Activated CD4-positive, alpha-beta memory T cell treated with anti-CD3 and anti-CD28 coated beads for 36 hours (primary cell): ENCODE measurements at places on chromosomes 4 and X. TPM values are rescaled to one million over a fixed set of nuclear protein-coding genes. Genes with fewer than 3 reads are reported as not detected.
A peak's percentile ranks its signal among the peaks of the same experiment; 100 is the strongest.

Gene GAB3
- 3.4 TPM for total RNA-seq

Gene CT45A1
- total RNA-seq = not detected

Gene SLC6A14
- not detected for total RNA-seq

DNA sequence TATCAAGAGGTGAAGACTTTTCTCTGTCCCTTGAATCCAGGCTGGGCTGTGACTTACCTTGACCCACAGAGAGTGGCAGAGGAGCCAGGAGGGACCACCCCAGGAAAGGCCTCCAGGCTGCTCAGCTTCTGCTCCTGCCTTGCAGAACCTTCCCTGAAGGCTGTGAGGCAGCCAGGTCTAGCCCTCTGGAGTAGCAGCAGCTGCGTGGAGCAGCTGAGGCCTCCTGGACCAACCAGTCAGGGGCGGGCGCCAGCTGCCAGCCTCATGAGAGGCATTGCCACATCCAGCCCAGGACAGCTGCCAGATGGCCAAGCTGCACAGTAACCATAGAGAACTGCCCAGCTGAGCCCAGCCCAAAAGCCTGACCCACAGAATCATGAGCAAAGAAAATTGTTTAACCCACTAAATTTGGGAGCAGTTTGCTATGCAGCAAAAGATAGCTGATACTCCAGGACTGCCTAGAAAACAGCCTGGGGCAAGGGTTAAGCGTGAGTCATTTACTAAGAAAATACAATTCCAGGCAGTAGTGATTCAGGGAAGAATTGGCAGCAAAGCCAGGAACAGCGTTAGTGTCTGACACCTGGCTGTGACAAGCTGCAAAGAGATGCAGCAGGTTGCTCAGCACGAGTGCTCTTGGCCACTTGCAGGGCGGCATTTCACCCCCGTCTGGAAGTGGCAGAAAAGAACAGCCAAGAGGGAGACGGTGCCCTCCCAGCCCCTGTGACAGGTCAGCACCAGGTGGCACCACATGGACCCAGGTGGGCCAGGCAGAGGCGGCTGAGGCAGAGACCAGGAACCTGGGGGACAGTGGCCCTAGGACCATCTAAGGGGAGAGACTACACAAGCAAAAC, 14.7 kb upstream of the PDE6B start:
- H3K36me3 ChIP-seq = no peaks in the 10 kb centered on the region
- H3K4me3 ChIP-seq = no peak overlapping the region
- no peak overlapping the region for H3K27ac ChIP-seq
- H3K27me3 ChIP-seq = peaks cover 17% of the 10 kb centered on the region
- DNase-seq = no peak

- H3K27ac ChIP-seq = peak overlapping the region; percentile 54
- peak; percentile 59 for DNase-seq
- H3K4me1 ChIP-seq = peaks cover 10% of the 10 kb centered on the region
- H3K27me3 ChIP-seq = no peaks in the 10 kb centered on the region
- H3K36me3 ChIP-seq = no peaks in the 10 kb centered on the region
Observed at GRCh38 chrX:97563531-97564133, 679.9 kb downstream of the RPA4 start.

GRCh38 chr4:153497988-153498967, 32.1 kb downstream of the TMEM131L start:
- H3K4me1 ChIP-seq = peaks cover 94% of the 10 kb centered on the region
- H3K36me3 ChIP-seq = peaks cover 7% of the 10 kb centered on the region
- no peak for DNase-seq
- H3K4me3 ChIP-seq = peak overlapping the region; percentile 67
- peak overlapping the region; percentile 98 for H3K27ac ChIP-seq
